ENCODE measurements at places on chromosomes 6 and 20.

DNA sequence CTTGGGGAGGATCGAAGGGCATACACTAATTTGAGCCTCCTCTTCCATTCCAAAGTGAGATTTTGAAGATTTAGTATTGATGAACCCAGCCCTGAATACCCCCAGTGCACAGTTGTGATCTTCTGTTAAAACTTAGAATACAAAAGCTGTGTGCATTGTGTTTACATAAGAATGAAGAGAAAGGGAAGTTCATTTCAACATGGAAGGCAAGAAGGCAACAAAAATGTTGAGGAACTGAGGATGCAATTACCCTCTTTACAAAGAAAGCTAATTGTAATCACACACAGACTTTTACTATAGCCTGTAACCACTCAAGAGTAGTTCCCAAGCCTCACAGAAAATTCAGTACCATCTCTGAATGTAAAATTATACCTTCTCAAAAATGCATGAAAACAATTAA, 49.3 kb downstream of the GFOD1 start:
- H3K27ac ChIP-seq: no peak overlapping the region
- H3K36me3 ChIP-seq: peaks cover 16% of the 10 kb centered on the region
- H3K27me3 ChIP-seq: no peaks in the 10 kb centered on the region
- peaks cover 28% of the 10 kb centered on the region for H3K4me1 ChIP-seq
- no peak overlapping the region for H3K4me3 ChIP-seq

DNA sequence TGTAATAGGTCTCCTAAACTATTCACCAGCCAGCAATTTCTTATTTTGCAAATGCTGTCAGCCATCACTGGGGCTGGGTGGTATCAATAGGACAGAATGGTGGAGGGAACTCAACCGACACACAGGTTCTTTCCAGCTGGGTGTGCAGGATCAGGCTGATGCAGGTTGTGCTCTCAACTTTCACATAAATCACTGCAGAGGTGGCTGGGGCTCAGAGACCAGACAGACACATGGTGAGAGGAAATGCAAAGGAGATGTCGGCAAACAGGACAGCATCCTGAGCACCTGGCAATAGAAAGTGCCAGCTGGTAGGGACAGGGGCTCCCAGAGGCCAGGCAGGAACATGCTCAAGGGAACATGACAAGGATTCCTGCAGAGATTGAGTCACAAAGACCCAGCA, 254.9 kb downstream of the SOD2 start:
- no peak for DNase-seq
- H3K4me3 ChIP-seq: no peak overlapping the region
- no peaks in the 10 kb centered on the region for H3K27me3 ChIP-seq
- no peaks in the 10 kb centered on the region for H3K4me1 ChIP-seq

GRCh38 chr6:40623932-40624331, 36.8 kb upstream of the LRFN2 start:
- DNase-seq: no peak
- no peak overlapping the region for H3K27ac ChIP-seq
- H3K4me1 ChIP-seq: no peaks in the 10 kb centered on the region
- H3K36me3 ChIP-seq: no peaks in the 10 kb centered on the region
- no peak overlapping the region for H3K4me3 ChIP-seq

DNA sequence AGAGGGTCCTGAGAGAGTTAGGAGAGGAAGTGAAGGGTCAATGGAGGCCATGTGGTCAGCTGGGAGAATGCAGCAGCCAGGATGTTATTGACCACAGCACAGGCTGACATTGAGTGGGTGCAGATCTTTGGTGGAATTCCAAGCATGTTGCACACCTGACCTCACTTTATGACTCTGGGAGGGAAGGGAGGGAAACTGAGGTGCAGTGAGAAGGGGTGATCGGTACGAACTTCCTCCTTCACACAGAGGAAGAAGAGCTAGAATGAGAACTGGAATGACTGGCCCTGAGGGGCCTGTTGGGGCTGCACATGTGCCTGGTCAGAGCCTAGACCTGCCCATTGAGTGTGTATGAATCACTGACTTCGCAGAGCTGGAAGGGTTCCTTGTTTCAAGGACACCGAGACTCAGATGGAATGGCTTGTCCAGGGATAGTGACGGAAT, 9.8 kb downstream of the FAM83D start:
- H3K27ac ChIP-seq: no peak overlapping the region
- DNase-seq: no peak
- H3K27me3 ChIP-seq: no peaks in the 10 kb centered on the region
- H3K4me1 ChIP-seq: peaks cover 28% of the 10 kb centered on the region
- no peak overlapping the region for H3K4me3 ChIP-seq

DNA sequence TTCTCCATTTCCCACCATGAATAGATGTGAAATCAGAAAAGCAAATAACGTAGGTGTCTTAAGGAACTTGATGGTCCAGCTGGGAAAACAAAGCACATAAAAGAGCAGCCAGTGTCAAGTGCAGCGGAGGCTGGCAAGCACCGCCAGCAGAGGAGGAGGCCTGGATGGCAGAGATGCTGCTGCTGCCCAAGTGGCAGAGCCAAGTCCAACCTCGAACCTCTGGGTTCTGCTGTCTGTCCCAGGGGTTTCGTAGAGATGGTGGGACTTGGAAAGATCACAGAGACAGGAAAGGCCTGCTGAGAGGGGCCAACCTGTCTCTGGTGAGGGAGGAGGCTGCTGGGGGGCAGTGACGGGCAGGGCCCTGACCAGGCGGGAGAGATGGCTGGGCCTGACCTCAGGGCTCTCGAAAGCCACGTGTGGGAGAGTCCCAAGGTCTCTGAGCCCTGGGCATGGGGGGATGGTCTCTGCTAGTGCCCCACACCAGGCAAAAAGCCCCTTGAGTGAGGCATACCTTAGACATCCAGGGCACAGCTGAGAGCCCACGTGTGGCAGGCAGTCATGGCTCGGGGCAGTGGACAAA, 77.3 kb downstream of the TCP11 start:
- H3K36me3 ChIP-seq: no peaks in the 10 kb centered on the region
- no peak overlapping the region for H3K27ac ChIP-seq
- H3K27me3 ChIP-seq: no peaks in the 10 kb centered on the region
- H3K4me3 ChIP-seq: no peak overlapping the region
